Hematopoietic multipotent progenitor cell (in vitro differentiated cells): ENCODE measurements at places on chromosomes 1 and 21.
A peak's percentile ranks its signal among the peaks of the same experiment; 100 is the strongest.

DNA sequence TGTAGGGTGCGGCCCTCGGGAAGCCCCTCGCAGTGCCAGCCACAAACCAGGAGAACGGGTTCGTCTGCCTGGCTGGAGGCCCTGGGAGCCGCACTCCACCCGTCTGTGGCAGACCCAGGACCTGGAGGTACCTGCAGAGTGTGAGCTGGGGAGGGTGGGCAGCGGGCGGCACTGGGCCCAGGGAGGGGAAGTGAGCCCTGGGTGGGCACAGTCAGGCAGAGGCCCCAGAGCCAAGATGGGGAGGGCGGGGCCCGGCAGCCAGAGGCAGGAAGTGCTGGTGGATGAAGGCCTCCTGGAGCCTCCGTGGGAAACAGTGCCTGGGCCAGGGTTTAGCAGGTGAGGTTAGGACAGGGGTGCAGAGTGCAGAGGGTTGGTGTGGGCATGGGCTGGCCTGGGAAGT is 4.0 kb upstream of the PEX10 start:
- DNase-seq: peak; percentile 40

DNA sequence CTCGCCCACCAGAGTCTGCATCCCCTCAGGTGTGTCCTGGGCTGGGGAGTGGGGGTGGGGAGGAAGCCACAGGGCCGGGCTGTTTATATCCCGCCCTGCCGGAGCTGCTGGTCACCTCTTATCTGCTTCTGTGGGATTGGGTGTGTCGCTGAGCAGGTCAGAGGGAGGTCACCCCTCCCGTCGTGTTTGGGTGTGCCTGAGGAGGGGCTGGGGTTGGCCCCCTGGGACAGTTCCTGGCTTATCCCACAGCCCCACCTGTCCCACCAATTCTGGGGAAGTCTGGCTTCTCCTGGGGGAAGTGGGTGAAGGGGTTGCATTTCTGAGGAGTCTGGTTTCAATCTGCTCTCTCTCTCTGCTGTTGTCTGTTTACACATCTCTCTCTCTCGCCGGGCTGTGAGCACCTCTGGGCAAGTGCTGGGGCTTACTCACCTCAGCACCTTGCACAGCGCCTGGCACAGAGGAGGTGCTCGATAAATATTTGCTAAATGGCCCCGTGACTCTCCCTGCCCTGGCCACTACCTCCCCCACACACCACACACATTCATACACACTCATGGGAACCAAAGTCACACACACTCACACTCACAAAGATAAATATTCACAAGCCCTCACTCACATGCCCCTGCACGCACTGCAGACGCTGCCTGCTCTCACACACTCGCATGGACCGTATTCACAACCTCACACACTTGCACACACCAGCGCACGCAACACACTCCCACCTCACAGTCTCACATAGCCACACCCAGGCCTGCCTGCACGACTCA is 8.3 kb downstream of the ELF3 start:
- DNase-seq: no peak

GRCh38 chr1:179091691-179092165 is 9.9 kb downstream of the TOR3A start:
- DNase-seq: no peak

- DNase-seq: no peak
Observed at GRCh38 chr1:245990315-245991022, 516.6 kb downstream of the SMYD3 start.

GRCh38 chr1:2548068-2548589 is 8.0 kb upstream of the TNFRSF14 start:
- no peak for DNase-seq
